GM20000 (cell line): ENCODE measurements at places on chromosomes 7 and 10.

- no peak for DNase-seq
Observed at GRCh38 chr7:69439636-69440325, 158.5 kb upstream of the AUTS2 start.

- no peak for DNase-seq
Observed at GRCh38 chr7:74479066-74479781, 25.5 kb downstream of the GTF2IRD1 start.

DNA sequence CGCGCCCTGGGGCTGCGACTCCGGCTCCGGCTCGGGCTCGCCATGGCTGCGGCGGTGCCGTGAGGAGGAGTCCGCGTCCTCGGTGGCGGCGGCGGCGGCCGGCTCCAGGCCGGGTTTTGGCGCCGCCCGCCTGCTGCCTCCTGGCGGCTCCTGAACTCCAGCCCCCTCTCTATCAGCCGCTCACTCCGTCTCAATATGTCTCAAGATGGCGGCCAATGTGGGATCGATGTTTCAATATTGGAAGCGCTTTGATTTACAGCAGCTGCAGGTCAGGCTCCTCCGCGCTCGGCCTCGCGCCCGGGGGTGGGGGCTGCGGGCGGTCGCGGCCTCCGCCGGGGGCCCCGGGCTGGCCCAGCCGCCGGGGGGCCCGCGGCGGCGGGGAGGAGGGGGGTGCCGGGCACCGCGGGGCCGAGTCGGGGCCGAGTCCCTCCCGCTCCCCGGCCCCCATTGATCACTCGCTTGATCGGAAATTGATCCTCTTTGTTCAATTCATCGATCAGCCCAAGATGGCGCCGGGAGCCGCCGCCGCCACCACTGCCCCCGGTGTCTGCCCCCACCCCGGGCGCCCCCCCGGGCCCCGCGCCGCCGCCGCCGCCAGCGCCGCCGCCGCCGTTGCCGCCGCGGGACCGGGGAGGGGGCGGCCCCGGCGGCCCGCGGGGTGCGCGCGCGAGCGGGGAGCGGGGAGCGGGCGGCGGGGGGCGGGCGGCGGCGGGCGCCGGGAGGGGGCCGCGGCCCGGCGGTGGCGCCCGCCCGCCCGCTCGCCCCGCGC, 1.4 kb upstream of the CUX1 start:
- DNase-seq = peak; percentile 95

DNA sequence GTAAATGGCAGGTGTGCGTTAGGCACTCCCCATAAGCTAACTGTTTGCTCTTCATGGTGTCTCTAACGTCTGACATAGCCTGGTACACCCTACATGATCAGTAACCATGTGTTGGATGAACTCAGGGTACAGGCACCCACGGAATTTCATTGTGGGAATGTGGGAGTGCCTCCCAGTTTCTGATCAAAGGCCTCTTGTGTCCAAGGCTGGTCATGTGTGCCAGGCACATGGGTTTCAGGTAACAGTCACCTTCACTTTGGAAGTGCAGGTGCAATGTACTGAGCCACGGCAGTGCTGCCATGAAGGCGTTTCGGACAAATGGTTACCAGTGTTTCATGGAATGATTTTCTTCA, 298.3 kb downstream of the DNAJB6 start:
- DNase-seq = no peak

GRCh38 chr10:53939654-53940053, 861.4 kb downstream of the PCDH15 start:
- no peak for DNase-seq
